ENCODE measurements at places on chromosomes 7 and 10. TPM values are rescaled to one million over a fixed set of nuclear protein-coding genes. Genes with fewer than 3 reads are reported as not detected.

The CPED1 gene
- total RNA-seq = 1.1 TPM

DNA sequence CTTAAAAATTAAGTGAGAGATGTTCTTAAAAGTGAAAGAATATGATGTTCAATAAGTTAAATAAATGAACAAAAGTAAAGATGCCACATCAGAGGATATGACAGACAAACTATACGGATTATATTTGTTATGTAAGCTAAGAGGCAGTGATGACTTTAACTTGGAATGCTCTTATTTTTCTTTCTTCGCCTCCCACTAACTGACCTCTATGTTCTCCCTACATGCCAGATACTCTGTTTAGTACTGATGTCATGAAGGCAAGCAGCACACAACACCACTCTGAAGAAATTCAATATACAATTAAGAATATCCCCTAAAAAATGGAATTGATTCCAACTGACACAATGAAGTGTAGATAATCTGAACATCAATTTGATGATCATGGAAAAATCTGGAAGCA, 223.4 kb downstream of the DOCK4 start:
- H3K4me3 ChIP-seq = no peak overlapping the region
- no peaks in the 10 kb centered on the region for H3K27me3 ChIP-seq
- H3K4me1 ChIP-seq = no peaks in the 10 kb centered on the region
- no peak for DNase-seq
- H3K36me3 ChIP-seq = peaks cover 29% of the 10 kb centered on the region
- no peak overlapping the region for H3K27ac ChIP-seq

GRCh38 chr7:4040109-4040928, 641.8 kb upstream of the FOXK1 start:
- DNase-seq = no peak
- H3K4me1 ChIP-seq = peaks cover 1% of the 10 kb centered on the region
- H3K27me3 ChIP-seq = no peaks in the 10 kb centered on the region
- H3K4me3 ChIP-seq = no peak overlapping the region
- no peak overlapping the region for H3K27ac ChIP-seq

DNA sequence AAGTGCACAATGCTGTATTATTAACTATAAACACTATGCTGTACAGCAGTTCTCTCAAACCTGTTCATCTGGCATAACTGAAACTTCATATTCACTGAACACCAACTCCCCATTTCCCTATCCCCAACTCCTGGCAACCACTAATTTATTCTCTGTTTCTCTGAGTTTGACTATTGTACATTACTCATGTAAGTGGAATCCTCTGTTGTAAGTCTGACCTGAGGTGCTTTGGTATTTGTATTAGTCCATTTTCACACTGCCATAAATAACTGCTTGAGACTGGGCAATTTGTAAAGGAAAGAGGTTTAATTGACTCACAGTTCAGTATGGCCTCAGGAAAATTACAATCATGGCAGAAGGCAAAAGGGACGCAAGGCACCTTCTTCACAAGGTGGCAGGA, 266.3 kb downstream of the PPP1R3A start:
- no peak for DNase-seq
- no peaks in the 10 kb centered on the region for H3K4me1 ChIP-seq
- no peak overlapping the region for H3K4me3 ChIP-seq
- no peak overlapping the region for H3K27ac ChIP-seq
- H3K36me3 ChIP-seq = no peaks in the 10 kb centered on the region
- H3K27me3 ChIP-seq = no peaks in the 10 kb centered on the region

GRCh38 chr7:91140982-91141381, 123.3 kb upstream of the FZD1 start:
- no peak overlapping the region for H3K4me3 ChIP-seq
- no peaks in the 10 kb centered on the region for H3K27me3 ChIP-seq
- peaks cover 3% of the 10 kb centered on the region for H3K36me3 ChIP-seq
- H3K4me1 ChIP-seq = peaks cover 18% of the 10 kb centered on the region
